Caudate nucleus (tissue), 63 donors: ENCODE measurements at places on chromosomes 7 and 10.

- no peak for DNase-seq
Observed at GRCh38 chr10:47362199-47362598, 14.0 kb downstream of the RBP3 start.

GRCh38 chr10:118721539-118721876 lies 33.3 kb downstream of the CACUL1 start:
- no peak for DNase-seq

- DNase-seq: no peak
Observed at GRCh38 chr10:120161111-120161510, 268.6 kb downstream of the SEC23IP start.

DNA sequence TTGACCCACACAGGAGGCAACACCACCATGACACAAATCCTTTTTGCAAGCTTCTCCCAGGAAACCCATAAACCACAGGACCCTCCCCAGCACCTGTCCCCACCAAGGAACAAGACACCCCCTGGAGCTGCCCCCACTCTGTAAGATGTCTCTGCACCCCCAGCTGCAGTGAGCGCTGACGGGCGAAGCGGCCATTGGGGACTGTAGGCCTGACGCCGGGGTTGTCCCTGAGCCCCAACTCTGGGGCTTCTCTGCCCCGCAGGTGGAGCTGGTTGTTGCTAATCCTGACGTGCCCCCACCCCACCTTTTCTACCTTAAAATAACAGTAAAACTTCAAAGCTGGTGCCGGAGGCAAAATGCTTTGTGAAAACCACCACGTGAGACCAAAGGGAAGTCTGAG lies 94.7 kb upstream of the PPP2R2D start:
- no peak for DNase-seq

GRCh38 chr10:63054889-63055611 lies 78.1 kb upstream of the NRBF2 start:
- DNase-seq: no peak

- no peak for DNase-seq
Observed at GRCh38 chr7:85916016-85916415, 727.7 kb upstream of the GRM3 start.

GRCh38 chr7:75879771-75880184 lies 944 bp downstream of the RHBDD2 start:
- no peak for DNase-seq

- DNase-seq: no peak
Observed at GRCh38 chr7:89757910-89758309, 396.4 kb upstream of the STEAP1 start.

DNA sequence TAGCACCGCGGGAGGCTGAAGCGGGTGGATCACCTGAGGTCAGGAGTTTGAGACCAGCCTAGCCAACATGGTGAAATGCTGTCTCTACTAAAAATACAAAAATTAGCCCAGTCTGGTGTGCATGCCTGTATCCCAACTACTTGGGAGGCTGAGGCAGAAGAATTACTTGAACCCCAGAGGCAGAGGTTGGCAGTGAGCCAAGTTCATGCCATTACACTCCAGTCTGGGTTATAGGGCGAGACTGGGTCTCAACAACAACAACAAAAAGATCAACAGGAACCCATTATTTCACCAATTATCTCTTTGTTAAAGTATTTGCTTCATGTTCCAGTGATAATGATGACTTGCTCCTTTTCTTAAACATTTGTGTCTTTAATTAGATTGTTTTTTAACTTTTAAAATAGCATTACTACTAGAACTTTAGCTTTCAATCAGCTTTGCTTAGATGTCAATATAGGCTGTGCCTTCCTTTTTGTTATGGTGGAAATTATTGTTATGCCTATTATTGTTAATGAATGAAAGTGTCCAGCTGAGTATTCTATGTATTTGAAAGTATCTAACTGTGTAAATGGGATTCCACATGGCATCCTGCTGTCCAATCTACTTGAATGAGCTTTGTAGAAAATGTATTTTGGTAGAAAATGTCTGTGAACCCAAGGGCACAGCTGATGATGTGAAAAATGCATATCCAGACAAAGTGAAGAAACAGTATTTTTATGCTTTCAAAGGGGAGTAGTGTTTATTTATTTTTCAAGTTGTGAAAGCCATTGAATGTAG lies 61.7 kb upstream of the CSTF2T start:
- no peak for DNase-seq

- DNase-seq: no peak
Observed at GRCh38 chr10:117677239-117677638, 134.7 kb downstream of the EMX2 start.

GRCh38 chr7:131381069-131381838 lies 53.6 kb downstream of the MKLN1 start:
- no peak for DNase-seq

- no peak for DNase-seq
Observed at GRCh38 chr10:70455213-70455630, 13.7 kb upstream of the NODAL start.

DNA sequence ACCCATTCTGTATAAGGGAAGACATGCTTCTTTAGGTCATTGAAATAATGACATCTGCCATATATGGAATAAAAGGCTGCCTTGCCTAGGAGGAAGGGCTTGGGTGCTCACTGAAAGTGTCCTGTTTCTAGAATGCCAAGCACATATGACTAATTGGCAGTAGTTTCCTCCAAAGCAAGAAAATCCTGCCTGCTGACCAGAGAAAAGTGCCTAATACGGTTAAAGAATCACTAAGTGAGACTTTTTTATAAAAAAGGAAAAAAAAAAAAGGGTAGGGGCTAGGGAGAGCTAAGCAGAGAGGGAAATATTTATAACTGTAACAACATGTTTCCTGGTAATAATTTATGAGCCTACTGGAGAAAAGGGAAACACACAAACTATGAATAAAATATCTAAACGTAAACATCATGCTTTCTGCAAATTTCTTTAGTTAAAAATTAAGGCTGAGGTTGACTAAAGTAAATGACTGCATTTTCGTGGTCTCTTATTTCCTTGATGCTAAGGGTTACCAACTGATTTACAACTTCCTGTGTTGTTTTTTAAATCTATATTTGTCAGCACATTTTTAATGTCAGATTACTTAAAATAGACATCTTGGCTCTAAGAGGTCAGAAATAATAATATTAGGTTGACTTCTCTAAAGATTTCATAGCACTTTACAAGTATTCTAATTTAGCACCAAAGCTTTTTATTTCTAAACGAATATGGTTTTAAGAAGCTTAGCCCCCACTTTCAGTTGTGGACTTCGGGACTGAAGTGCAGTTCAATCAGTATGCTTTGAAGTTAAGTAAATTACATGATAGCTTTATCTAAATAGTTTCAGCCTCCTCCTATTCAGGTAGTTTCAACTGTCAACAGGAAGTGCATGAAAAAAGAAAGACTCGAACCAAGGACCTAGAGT lies 89.6 kb downstream of the CABCOCO1 start:
- no peak for DNase-seq

GRCh38 chr7:104584620-104585019 lies 256.2 kb downstream of the LHFPL3 start:
- no peak for DNase-seq

GRCh38 chr10:5981529-5981928 lies 4.2 kb upstream of the IL15RA start:
- no peak for DNase-seq

- no peak for DNase-seq
Observed at GRCh38 chr7:91519241-91520158, 255.3 kb downstream of the FZD1 start.

DNA sequence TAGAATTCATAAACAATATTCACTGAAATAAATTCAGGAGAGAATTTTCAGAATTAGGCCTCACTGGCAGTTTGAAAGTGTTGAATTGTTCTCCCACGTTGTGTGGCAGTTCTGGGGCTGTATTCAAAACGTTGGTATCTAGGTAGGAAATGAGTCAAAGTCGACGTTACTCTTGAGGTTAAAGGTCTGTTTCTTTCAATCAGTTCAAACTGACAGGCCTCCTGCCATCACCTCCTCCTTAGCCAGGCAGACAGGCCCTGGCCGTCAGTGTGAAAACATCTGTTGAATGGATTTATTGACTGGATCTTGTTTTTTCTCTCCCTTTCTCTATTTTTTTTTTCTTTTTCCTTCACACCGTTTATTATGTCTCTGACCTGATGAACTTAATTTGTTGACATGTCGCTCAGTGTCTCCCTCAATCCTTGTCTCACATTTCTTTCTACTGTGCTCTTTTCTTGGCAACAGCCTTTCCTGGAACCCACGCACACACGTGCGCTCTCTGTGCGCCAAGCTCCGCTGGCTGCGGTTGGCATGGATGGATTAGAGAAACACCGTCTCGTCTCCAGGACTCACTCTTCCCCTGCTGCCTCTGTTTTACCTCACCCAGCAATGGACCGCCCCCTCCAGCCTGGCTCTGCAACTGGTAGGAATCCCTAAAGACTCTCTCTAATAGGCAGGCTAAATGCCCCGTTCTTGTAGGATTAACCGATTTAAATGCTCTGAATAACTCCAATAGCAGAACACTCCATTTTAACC lies 231.7 kb downstream of the HDAC9 start:
- no peak for DNase-seq

DNA sequence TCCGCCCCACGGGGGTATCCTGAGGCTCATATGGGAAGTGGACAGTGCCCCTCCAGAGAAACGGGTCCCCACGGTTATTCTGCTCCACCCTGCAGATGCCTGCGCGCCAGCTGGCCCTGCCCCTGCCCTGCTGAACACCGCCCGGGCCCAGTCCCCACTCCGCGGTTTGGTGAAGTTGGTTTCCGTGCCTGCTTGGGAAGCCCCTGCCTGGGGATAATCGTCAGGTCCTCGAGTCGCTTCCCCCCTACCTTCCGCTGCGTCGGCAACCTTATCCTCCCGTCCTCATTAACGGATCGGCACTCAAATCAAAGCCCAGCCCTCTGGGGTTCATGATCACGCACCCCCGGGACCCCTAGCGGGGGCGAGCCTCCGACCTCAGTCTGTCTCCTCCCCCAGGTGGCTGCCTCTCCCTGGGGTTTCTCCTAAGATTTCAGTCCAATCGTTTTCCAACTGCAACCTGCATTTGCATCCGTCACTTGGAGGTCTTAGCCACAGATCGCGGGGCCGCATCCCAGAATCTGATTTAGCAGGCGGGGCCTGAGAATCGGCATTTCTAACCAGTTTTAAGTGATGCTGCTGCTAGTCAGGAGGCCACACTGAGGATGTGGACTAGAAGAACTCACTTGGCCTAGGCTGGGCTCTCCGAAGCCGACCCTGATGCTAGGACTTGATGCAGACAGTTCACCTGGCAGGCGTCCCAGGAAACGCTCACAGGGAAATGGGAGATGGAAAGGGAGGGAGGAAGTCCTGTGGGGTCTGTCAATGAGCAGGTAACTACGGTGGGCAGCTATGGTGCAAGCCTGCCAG lies 27.6 kb downstream of the WDR86 start:
- DNase-seq: no peak

- DNase-seq: no peak
Observed at GRCh38 chr10:111968647-111969046, 214.9 kb downstream of the GPAM start.

- DNase-seq: peak; percentile 51
Observed at GRCh38 chr10:35347121-35347562, 10.8 kb downstream of the CCNY start.

DNA sequence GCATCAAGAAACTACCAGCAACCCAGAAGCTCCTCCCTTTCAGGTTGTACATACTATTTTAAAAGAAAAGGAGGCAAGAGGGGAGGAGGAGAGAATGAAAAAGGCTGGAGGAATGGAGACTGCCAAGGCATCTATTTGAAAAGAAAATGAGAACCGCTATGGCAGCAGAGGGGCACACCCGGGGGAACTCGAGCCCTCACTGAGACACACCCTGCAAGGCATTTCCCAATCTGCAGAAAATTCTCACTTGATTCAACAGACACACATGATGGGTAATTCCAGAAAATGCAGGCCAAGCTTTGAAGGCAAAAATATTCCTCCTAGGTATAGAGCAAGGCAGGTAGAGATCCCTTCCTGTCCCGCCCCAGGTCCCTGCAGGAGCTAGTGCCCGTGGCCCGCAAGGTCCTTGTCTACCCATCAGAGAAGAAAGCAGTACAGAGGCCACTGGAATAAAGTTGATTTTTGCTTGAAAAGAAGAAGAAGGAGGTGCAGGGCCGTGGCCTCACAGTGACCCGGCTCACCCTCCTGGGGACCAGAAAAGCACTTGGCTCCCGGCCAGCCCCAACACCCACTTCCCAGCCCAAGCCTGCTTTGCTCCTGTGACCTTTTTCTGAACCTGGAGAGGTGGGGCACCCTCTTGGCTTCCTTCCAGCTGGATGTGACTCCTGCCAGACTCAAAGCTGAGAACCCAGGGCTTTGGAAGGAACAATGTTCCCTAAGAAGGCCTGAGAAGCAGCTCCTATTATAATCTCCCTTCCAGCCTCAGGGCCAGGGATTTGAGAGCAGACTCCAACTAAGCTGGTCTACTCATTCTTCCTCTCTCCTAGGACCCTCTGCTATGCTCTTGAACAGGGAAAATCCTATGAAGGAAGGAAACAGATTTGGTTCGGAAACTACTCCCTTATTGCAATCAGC lies 6.2 kb upstream of the PIK3CG start:
- DNase-seq: no peak

- no peak for DNase-seq
Observed at GRCh38 chr7:91089382-91089963, 174.8 kb upstream of the FZD1 start.

DNA sequence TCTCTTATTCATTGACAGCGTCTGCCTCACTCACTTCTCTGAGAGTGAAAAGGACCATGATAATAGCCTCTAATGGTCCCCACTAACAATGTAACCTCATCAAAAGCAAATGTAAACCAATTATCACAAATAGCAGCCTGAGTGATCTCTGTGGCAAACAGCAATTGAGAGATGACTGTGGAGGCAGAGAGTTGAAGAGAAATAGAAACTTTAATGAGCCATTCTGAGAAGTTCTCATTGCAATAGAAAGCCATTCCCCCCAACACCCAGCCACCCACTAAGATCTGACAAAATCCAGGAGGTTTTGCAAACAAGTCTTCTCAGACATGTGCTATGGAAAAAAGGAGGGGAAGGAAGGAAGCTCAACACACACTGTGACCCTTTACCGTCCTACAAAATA lies 44.2 kb upstream of the RNF148 start:
- DNase-seq: no peak

DNA sequence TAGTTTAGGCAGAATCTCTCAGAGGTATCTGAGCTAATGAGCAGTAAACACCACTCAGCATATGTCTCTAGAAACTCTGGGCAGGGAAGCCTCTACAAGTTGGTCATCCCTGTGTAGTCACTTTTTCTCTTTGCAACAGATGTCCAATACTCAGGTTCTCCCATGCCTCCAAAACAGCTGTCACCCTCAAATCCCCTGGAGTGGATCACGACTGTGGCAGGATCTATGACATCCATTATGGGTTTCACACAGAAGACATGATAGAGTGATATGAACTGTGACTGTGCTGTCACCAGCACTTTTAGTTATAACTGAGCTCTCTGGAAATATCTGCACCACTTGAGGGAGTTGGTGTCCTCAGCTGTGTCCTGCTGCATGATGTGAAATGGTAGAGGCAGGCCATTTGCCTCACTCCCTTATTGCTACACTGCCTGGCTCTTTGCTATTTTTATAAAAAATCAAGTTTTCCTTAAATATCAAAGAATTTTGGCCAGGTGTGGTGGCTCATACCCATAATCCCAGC lies 24.1 kb upstream of the ZNRF2 start:
- DNase-seq: no peak

GRCh38 chr7:131007439-131008330 lies 273.7 kb upstream of the KLF14 start:
- DNase-seq: no peak
